ENCODE measurements at places on chromosomes 2 and 18.

GRCh38 chr2:241049739-241050623, 51.6 kb downstream of the SNED1 start:
- DNase-seq = no peak

DNA sequence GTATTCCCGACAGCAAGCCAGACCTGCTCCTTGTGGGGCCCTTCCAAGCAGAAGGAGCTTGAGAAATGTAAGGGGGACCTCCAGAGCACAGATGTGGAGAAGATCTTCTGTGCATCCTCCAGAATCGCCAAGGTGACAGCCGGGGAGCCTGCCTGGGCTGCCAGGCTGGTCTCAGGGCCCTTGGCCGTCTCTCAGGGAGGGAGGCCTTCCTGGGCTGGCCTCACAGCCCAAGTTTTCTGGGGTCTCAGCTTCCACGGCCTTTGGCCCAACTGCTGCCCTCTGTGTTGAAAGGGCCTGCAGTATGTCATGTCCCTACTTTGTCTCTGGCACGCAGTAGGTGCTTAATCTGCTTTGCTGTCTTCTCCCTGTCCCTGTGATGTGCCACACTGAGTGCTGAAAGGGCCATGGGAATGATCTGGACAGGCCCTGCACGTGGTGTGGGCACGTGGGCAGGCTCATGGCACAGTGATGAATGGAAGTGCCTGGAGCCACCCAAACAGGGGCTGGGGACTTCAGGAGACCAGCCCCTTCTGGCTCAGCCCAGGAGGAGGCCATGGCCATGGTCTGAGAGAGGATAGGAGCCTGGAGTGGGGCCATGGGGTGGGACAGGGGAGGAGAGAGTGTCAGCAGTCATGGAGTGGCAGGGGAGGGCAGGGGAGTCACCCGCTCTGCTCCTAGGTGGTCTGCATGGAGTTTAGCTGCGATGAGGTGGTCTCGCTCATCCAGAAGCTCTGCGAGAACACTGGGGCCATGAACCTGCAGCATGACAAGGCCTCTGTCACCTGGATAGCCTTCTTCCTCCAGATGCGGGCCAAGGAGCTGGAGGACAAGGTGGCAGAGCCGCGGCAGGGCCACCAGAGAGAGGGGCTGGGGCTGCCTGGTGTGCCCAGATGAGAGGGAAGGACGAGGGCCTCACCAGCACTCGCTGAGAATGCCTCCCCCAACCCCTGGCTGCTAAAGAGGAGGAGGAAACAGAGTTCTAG, 35.4 kb downstream of the HJURP start:
- DNase-seq = no peak

DNA sequence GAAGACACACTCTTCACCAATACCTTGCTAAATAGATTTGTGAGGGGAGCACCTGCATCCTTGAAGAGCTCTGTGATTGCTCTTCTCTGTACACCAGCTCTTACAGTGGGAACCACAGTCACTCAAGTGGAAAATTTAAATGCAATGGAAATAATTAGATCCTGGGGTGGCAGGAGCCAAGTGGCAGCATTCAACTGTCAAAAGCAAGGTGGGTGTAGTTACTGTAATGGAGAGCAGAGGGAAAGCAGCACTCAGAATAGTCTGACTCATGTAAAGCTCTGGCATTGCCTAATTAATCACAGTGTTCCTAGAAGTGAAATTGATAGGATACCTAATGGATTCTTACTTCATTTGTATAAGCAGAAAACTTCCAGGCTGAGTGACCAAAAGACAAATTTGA, 245.8 kb downstream of the KCNE4 start:
- DNase-seq = peak; percentile 40

DNA sequence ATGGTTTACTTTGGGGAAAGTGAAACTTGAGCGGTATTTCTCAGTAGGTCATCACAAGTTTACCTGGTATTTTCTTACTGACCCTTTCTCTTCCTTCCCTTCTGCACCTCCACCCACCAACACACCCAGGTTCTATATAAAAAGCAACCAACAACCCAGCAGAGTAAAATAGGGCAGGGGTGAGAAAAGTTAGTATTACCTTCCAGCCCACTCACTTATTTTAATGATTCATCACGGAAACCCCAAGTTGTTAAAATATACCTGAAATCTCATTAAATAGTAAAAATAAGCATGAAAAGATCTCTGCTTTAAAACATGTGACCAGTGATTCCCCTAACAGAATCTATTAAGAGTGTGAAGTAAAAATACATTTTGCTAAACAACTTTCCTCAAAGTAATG, 306.1 kb downstream of the ZEB2 start:
- DNase-seq = no peak

DNA sequence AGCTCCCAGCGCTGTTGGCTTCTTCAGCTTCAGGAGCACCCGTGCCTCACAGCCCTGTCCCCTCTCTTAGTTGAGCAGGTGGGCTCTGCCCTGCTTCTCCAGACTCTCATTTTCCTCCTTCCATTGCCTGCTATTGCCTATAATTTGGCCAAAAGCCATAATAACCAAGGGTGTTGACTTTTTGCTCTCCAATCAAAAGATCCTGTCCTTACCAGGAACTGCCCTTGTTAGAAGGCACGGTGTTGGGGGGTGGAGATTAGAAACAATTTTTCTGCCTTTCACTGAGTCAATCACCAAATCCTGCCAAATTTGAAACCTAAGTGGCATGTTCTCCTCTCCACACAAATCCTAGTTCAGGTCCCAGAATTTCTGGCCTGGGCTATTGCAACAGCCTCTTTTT, 16.7 kb upstream of the PDIA6 start:
- DNase-seq = no peak

GRCh38 chr2:159292157-159292556, 5.7 kb upstream of the WDSUB1 start:
- no peak for DNase-seq

DNA sequence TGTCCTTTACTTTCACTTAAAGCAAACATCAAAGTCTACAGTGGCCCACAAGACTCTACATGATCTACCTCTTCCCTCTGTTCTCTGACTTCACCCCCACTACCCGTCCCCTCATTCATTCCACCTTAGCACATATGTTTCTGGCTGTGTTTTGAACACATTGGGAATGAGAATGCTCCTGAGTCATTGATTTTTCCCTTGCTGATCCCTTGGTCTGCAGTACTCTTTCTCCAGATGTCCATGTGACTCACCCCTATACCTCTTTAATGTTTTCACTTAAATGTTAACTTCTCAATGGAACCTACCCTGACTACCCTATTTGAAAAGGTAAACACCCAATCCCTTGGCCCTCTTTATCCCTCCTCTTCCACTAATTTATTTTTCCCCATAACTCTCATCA, 30.7 kb upstream of the FRZB start:
- no peak for DNase-seq

GRCh38 chr2:85997017-85997970, 108.4 kb downstream of the POLR1A start:
- no peak for DNase-seq
